ENCODE measurements at places on chromosomes 7 and 10.
A peak's percentile ranks its signal among the peaks of the same experiment; 100 is the strongest.

- no peak overlapping the region for H3K27ac ChIP-seq
- H3K4me1 ChIP-seq = peaks cover 15% of the 10 kb centered on the region
- H3K4me3 ChIP-seq = no peak overlapping the region
- no peaks in the 10 kb centered on the region for H3K27me3 ChIP-seq
- DNase-seq = no peak
Measured at GRCh38 chr10:132685101-132685891, 100.7 kb downstream of the NKX6-2 start.

DNA sequence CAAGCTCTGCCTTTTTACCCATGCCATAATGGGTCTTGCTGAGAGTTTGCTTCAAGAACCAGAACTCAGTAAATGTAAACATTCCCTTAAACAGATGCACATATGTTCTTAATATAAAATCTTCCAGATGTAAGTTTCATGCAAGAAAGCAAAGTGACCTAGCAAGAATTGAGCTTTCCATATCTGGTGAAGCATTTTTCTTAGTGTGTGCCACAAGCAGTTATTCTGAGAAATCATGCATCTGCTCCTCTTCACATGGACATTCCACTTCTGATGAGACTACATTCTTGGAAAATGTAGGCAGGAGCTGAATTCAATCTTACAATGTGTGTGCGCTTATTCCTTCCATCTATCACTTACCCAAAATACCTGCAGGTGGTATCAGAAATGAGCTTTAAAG, 227.8 kb upstream of the LRRTM3 start:
- no peaks in the 10 kb centered on the region for H3K27me3 ChIP-seq
- H3K4me1 ChIP-seq = no peaks in the 10 kb centered on the region
- DNase-seq = no peak
- no peak overlapping the region for H3K27ac ChIP-seq

DNA sequence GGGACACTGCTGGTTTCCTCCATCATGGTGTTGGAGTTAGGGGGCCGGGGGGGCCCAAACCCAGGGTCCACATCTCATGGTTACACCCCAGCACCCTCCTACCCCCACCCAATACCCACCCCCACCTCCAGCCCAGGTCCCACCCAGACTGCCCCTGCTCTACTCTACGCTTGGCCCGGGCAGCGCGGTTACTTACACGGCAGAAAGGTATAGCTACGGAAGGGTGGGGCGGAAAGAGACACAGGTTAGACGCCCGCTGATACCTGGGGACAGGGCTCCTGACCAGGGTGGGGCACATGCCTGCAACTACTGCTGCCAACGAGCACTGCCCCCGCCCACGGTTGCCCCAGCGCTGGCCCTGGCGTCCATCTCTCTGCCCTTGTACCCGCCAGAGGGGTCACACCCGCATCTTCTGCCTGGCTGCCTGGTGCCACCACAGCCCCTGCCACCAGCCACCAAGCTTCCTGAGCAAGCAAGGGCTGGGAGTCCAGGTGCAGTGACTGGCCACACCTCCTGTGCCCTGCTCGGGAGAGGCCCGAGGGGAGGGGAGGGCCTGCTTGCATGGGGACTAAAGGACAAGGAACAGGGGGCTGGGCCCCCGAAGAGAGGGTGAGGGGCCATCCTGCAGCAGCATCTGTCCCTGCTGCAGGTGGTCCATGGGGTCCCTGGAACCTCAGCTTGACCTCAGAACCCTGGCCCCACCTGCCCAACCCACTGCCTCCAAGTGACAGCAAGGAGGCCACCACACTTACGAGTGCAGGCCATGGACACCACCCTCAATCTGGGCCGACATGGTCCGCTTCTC, 16.1 kb downstream of the IMPDH1 start:
- H3K27me3 ChIP-seq = peaks cover 3% of the 10 kb centered on the region
- H3K27ac ChIP-seq = no peak overlapping the region
- no peaks in the 10 kb centered on the region for H3K4me1 ChIP-seq
- peaks cover 8% of the 10 kb centered on the region for H3K36me3 ChIP-seq
- no peak overlapping the region for H3K4me3 ChIP-seq

GRCh38 chr10:133072720-133073390, 14.9 kb upstream of the ADGRA1 start:
- H3K36me3 ChIP-seq = no peaks in the 10 kb centered on the region
- H3K27me3 ChIP-seq = peaks cover 28% of the 10 kb centered on the region
- DNase-seq = no peak
- H3K4me3 ChIP-seq = no peak overlapping the region
- H3K27ac ChIP-seq = no peak overlapping the region
- no peaks in the 10 kb centered on the region for H3K4me1 ChIP-seq

- no peak for DNase-seq
- H3K27ac ChIP-seq = peak overlapping the region; percentile 93
- peaks cover 86% of the 10 kb centered on the region for H3K4me1 ChIP-seq
- no peak overlapping the region for H3K4me3 ChIP-seq
- peaks cover 6% of the 10 kb centered on the region for H3K36me3 ChIP-seq
Measured at GRCh38 chr10:71746344-71747037, 26.8 kb downstream of the VSIR start.

- no peak for DNase-seq
- no peak overlapping the region for H3K4me3 ChIP-seq
- H3K36me3 ChIP-seq = no peaks in the 10 kb centered on the region
Measured at GRCh38 chr10:123787566-123787965, 104.0 kb downstream of the CPXM2 start.

DNA sequence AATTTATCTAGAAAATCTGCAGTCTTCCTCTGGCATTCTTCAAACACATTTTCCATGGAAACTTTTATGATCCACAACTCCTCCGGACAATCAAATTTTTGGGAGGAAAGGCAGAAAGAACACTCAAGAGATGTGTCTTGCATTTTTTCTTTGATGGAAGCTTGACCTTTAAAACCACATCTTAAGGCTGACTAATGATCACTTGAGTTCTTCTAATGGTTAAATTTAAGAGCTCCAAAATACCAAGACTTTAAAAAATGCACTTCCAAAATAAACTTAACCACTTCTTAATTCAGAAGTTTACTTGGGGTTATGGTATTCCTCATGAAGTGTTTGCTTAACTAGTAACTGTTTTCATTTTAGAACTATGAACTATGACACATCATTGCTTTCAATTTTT, 43.3 kb downstream of the ETV1 start:
- no peak for DNase-seq
- no peak overlapping the region for H3K4me3 ChIP-seq
- no peaks in the 10 kb centered on the region for H3K4me1 ChIP-seq

GRCh38 chr7:135077642-135078041, 70.2 kb upstream of the TMEM140 start:
- DNase-seq = no peak
- H3K4me3 ChIP-seq = no peak overlapping the region
- no peaks in the 10 kb centered on the region for H3K36me3 ChIP-seq
- no peak overlapping the region for H3K27ac ChIP-seq
- H3K27me3 ChIP-seq = no peaks in the 10 kb centered on the region
- no peaks in the 10 kb centered on the region for H3K4me1 ChIP-seq

- no peak overlapping the region for H3K27ac ChIP-seq
- no peaks in the 10 kb centered on the region for H3K27me3 ChIP-seq
- H3K36me3 ChIP-seq = no peaks in the 10 kb centered on the region
- no peak for DNase-seq
- H3K4me3 ChIP-seq = no peak overlapping the region
Measured at GRCh38 chr10:130409931-130410330, 273.7 kb downstream of the GLRX3 start.

- no peak overlapping the region for H3K4me3 ChIP-seq
- no peaks in the 10 kb centered on the region for H3K27me3 ChIP-seq
- H3K36me3 ChIP-seq = no peaks in the 10 kb centered on the region
- H3K4me1 ChIP-seq = peaks cover 42% of the 10 kb centered on the region
- no peak overlapping the region for H3K27ac ChIP-seq
- no peak for DNase-seq
Measured at GRCh38 chr7:50657912-50658311, 92.7 kb upstream of the DDC start.

GRCh38 chr10:60283397-60283796, 106.3 kb downstream of the ANK3 start:
- H3K27me3 ChIP-seq = no peaks in the 10 kb centered on the region
- no peaks in the 10 kb centered on the region for H3K4me1 ChIP-seq
- DNase-seq = no peak
- peaks cover 7% of the 10 kb centered on the region for H3K36me3 ChIP-seq
- no peak overlapping the region for H3K4me3 ChIP-seq
- no peak overlapping the region for H3K27ac ChIP-seq

DNA sequence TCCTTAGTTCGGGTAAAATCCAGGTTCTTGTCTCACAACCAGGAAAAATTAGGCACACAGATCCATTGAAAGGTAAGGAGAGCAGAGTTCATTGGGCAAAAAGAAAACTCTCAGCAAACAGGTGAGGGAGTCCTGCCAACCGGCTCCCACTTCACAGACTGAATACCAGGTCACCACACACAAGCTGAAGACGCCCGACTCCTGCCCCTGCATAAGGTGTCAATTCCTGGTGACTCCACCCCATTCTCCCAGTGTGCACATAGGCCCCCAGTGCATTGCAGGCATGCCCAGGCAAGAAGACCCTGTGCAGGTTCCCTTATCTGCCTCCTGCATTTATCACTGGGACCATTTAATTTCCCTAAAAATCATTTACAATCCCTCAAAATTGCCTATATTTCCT, 354.6 kb downstream of the LRRTM3 start:
- no peak overlapping the region for H3K4me3 ChIP-seq
- H3K4me1 ChIP-seq = no peaks in the 10 kb centered on the region
- DNase-seq = no peak
- H3K27me3 ChIP-seq = no peaks in the 10 kb centered on the region

GRCh38 chr10:117934477-117934876, 112.3 kb downstream of the RAB11FIP2 start:
- peaks cover 2% of the 10 kb centered on the region for H3K27me3 ChIP-seq
- no peak for DNase-seq
- no peak overlapping the region for H3K27ac ChIP-seq
- no peak overlapping the region for H3K4me3 ChIP-seq
- H3K4me1 ChIP-seq = no peaks in the 10 kb centered on the region
- H3K36me3 ChIP-seq = no peaks in the 10 kb centered on the region

GRCh38 chr7:45594745-45595535, 20.8 kb downstream of the ADCY1 start:
- no peaks in the 10 kb centered on the region for H3K4me1 ChIP-seq
- no peaks in the 10 kb centered on the region for H3K36me3 ChIP-seq
- DNase-seq = no peak
- peaks cover 28% of the 10 kb centered on the region for H3K27me3 ChIP-seq
- H3K4me3 ChIP-seq = no peak overlapping the region

- H3K36me3 ChIP-seq = no peaks in the 10 kb centered on the region
- H3K27ac ChIP-seq = no peak overlapping the region
- no peaks in the 10 kb centered on the region for H3K27me3 ChIP-seq
- H3K4me1 ChIP-seq = peaks cover 15% of the 10 kb centered on the region
- no peak for DNase-seq
Measured at GRCh38 chr10:119781498-119781897, 55.6 kb downstream of the INPP5F start.

GRCh38 chr10:119268428-119268827, 61.1 kb downstream of the GRK5 start:
- DNase-seq = no peak
- no peak overlapping the region for H3K4me3 ChIP-seq
- H3K27ac ChIP-seq = peak overlapping the region; percentile 96
- H3K36me3 ChIP-seq = no peaks in the 10 kb centered on the region

GRCh38 chr7:39666562-39666961, 43.2 kb downstream of the RALA start:
- no peaks in the 10 kb centered on the region for H3K4me1 ChIP-seq
- no peak for DNase-seq
- H3K27me3 ChIP-seq = no peaks in the 10 kb centered on the region
- no peak overlapping the region for H3K4me3 ChIP-seq
- H3K36me3 ChIP-seq = peaks cover 3% of the 10 kb centered on the region
- H3K27ac ChIP-seq = no peak overlapping the region

DNA sequence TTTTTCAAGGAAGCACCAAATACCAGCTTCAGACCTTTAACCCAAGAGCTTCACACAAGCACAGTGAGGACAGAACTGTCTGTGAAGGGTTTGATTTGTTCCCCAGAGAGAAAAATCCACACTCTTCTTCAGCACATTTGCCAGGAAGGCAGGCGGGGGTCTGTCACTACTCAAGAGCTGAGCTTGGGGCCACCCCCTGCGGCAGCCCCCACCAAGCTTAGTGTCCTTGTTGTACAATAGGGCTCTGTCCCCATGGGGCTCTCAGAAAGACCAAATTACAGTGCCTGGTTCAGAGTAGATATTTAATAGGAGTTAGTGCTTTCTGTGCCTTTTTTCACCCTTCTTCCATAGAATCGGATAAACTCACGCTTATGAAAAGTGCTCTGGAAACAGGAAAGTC, 12.4 kb downstream of the ECHDC3 start:
- H3K4me3 ChIP-seq = no peak overlapping the region
- no peak for DNase-seq
- peaks cover 3% of the 10 kb centered on the region for H3K4me1 ChIP-seq
- no peaks in the 10 kb centered on the region for H3K27me3 ChIP-seq
- H3K36me3 ChIP-seq = no peaks in the 10 kb centered on the region

- no peaks in the 10 kb centered on the region for H3K27me3 ChIP-seq
- no peak for DNase-seq
- H3K27ac ChIP-seq = no peak overlapping the region
- no peaks in the 10 kb centered on the region for H3K36me3 ChIP-seq
- peaks cover 29% of the 10 kb centered on the region for H3K4me1 ChIP-seq
Measured at GRCh38 chr10:130112821-130113220, 2.2 kb upstream of the C10orf143 start.

GRCh38 chr10:360653-361052, 225.4 kb downstream of the ZMYND11 start:
- no peak overlapping the region for H3K4me3 ChIP-seq
- no peaks in the 10 kb centered on the region for H3K4me1 ChIP-seq
- H3K27ac ChIP-seq = no peak overlapping the region
- no peaks in the 10 kb centered on the region for H3K27me3 ChIP-seq
- H3K36me3 ChIP-seq = peaks cover 7% of the 10 kb centered on the region
- DNase-seq = no peak

DNA sequence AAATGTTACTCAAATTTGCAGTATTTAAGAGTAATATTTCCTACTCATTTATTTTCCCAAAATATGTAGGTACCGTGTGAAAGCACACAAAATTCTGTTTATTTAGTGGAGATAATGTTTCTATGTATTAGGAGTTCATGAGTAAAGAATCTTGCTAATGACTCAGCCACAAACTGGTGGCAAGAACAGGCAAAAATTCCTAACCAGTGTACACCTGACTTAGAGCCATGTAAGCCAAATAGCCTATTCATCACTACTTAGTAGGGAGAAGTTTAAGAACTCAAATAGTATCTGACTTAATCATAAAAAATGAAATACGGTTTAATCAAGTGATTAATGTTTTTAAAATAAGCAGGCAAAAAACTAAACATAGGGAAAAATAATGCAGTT, 169.0 kb downstream of the SRPK2 start:
- no peak overlapping the region for H3K27ac ChIP-seq
- no peaks in the 10 kb centered on the region for H3K4me1 ChIP-seq
- DNase-seq = no peak
- H3K4me3 ChIP-seq = no peak overlapping the region
- no peaks in the 10 kb centered on the region for H3K36me3 ChIP-seq

GRCh38 chr10:95304976-95305375, 14.2 kb upstream of the PDLIM1 start:
- no peaks in the 10 kb centered on the region for H3K4me1 ChIP-seq
- no peak for DNase-seq
- no peak overlapping the region for H3K4me3 ChIP-seq
- no peaks in the 10 kb centered on the region for H3K27me3 ChIP-seq

- H3K36me3 ChIP-seq = no peaks in the 10 kb centered on the region
- H3K27me3 ChIP-seq = no peaks in the 10 kb centered on the region
- DNase-seq = no peak
- H3K4me3 ChIP-seq = no peak overlapping the region
- H3K4me1 ChIP-seq = no peaks in the 10 kb centered on the region
Measured at GRCh38 chr10:57993302-57993701, 274.4 kb downstream of the IPMK start.
